T follicular helper cell (primary cell): ENCODE measurements at places on chromosomes 6 and 20.

DNA sequence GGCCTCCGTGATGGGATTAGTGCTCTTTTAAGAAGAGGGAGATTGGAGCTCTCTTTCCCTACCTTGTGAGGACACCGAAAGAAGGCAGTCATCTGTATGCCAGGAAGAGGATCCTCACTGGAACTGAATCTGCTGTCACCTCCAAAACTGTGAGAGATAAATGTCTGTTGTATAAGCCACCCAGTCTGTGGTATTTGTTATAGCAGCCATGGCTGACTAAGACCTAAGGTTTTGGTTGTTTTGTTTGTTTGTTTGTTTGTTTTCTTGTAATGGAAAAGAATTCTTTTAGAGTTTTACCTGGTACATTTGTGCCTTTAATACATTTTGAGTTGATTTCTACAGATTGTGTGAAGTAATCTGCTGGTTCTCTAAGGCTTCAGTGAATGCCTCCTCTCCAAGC lies 7.6 kb downstream of the RPP21 start:
- DNase-seq = no peak

DNA sequence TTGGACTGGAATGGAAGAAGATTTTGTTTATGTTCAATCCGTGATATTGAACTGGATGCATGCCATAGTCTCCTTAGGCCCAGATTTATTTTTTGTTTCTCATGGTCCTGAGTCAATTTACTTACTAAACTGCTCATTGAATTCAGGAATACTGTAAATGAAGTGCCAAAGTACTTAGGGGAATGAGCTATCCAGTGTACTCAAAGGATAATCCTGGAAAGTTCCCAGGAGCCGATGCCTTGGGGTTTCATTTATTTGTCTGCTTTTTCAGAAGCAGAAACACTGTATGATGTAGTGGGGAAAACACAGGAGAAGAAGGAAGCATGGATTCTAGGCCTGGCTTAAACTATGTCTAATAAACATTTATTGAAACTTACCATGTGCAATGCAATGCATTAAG lies 56.1 kb upstream of the THEMIS start:
- no peak for DNase-seq

GRCh38 chr20:4811661-4812181 lies 90.0 kb downstream of the PRND start:
- DNase-seq = peak; percentile 50

GRCh38 chr6:49606721-49607390 lies 29.8 kb downstream of the RHAG start:
- no peak for DNase-seq

DNA sequence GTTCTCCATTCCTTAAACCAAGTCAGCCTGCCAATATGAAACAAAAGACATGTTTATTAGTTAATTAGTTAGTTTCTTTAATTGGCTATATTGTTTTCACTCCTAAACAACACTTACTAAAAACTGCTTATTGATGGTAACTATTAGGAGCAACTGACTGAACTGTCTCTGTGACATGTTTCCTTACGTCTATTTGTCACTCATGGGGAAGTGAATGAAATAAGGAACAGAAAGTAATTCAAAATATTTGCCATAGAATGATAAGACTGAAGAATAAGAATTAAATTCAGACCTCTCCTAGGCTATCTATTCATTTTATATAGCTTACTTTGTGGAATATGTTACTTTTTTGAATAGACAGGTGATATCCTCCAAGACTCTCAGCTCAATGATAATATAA lies 217.2 kb downstream of the LAMA2 start:
- DNase-seq = no peak

DNA sequence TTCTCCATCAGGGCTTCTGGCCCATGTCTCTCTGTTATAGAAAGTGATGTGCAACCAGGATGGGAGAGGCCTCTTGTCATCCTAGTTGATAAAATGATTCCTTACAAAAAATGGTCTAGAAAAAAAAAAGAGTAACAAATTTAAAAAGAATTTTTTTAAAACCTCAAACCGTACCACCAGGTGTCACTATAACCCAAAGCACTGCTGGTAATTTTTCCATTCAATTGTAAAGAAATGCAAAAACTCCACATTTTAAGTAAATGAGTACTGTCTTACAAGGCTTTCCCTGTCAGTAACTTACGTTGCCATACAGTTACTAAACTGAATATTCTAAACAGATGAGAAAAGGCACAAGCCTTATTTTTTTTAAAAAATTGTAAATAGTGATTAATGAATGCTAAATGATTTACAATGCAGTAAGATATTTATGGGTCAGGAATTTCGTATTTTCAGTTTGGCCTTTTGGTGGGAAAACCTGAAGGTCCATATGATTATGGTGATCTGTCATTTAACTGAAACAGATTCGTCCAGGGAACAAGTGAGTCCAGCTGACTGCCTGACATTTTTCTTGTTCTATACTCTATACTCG lies 95.4 kb downstream of the OGFRL1 start:
- no peak for DNase-seq

- no peak for DNase-seq
These were observed 127.5 kb downstream of the EYA4 start for GRCh38 chr6:133368664-133369063.

DNA sequence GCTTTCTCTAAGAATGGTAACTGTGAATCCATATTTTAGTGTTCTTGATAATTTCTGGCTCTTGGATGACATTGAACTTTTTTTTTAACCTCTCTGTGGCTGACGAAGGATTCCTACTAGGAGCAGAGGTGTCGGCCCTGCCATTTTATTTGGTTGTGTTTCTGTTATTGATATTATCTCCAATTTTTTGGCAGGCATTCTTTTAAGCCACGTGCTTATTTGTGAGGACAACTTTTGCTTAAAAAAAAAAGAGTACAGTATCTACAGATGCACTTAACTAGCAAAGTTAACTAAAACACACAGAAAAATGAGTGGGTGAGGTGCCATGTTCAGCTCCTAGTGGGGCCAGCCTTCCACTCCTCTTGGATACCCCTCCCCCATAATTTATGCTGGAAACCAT lies 1.1 kb downstream of the FANCE start:
- no peak for DNase-seq

DNA sequence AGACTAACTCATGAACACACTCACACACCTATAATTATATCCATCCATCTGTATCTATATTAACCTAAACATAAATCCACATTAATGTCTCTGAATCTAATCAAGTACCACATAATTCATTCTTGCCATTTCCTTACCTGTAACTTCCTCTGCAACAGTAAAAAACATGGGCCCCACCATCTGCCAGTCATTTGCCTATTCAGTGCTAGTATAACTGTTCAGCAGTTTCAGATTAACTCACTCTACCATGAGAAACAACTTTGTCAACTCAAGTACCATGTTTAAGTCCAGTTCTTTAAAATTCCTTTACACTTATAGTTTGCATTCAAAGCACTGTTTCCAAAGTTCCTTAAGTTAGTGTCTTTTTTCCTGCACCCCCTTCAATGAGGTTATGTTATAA lies 68.8 kb downstream of the LAMP5 start:
- DNase-seq = no peak

GRCh38 chr6:31877125-31877650 lies 1.6 kb downstream of the SLC44A4 start:
- no peak for DNase-seq

DNA sequence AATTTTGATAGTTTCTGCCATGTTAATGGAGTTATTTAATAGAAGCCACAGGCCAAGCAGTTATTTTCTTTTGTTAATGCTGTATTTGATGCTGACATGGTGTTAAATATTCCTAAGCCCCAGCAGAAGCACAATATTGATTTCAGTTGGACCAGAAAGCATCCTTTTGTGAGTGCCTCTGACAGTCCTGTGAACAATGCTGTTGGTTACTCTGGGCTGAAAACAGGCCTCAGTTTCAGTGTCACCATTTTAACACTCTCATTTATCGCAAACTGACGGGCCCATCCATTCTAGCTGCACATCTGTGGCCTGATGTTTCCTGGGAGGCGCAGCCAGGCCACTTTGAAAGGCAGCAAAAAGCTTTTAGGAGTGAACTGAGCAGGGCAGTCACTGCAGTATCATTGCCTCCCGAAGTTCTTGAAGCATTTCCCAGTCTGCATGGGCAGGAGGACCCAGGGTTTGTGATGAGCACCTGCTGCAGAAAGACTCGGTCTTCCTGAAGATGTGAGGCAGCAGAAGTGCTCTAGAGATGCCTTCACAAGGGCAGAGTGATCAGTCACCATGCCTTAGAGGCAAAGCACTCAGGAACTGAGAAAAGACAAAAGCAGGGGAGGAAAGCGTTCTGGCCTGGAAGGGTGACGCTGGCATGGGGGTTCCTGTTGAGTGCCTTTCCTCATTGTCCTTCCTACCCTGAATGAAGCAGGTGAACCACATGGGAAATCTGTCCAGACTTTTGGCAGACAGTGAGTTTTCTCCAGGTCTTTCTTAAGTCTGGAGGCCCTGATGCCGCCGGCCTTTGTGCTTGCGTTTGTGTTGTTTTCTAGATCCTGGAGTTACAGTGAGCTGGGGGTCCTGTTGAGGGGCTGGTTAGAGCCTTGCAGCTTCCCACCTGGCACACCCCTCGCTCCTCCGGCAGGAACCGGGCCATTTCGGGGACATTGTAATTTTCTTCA lies 74.0 kb downstream of the ZDHHC14 start:
- DNase-seq = no peak

DNA sequence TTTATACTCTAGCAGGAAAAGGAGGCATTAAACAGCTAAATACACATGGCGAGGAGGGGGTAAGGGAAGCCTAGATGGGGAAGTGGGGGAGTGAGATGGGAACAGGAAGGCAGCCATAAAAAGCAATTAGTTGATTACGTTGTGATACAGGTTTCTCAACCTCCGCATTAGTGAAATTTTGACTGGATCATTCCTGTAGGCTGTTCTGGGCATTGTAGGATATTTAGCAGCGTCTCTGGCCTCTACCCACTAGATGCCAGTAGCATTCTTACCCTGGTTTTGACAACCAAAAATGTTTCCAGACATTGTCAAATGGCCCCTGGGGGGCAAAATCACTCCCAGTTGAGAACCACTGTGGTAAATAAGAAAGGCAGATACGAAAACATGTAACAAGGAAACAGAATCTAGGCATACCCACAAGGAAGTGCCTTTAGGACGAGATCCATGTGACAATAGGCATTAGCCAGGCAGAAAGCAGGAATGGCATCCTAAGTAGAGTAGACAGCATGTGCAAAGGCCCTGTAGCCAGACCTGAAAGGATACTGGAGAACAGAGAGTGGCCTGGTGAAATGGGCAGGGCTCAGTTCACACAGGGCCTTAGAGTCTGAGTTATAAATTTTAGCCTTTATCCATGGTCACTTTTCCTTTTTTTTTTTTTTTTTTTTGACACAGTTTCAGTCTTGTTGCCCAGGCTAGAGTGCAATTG lies 25.8 kb upstream of the PTPN1 start:
- DNase-seq = no peak

- no peak for DNase-seq
These were observed 97.6 kb downstream of the SCAF8 start for GRCh38 chr6:154830771-154831170.

GRCh38 chr6:33599413-33599938 lies 19.4 kb upstream of the BAK1 start:
- DNase-seq = no peak

- no peak for DNase-seq
These were observed 22.1 kb upstream of the FOXP4 start for GRCh38 chr6:41523915-41524633.

DNA sequence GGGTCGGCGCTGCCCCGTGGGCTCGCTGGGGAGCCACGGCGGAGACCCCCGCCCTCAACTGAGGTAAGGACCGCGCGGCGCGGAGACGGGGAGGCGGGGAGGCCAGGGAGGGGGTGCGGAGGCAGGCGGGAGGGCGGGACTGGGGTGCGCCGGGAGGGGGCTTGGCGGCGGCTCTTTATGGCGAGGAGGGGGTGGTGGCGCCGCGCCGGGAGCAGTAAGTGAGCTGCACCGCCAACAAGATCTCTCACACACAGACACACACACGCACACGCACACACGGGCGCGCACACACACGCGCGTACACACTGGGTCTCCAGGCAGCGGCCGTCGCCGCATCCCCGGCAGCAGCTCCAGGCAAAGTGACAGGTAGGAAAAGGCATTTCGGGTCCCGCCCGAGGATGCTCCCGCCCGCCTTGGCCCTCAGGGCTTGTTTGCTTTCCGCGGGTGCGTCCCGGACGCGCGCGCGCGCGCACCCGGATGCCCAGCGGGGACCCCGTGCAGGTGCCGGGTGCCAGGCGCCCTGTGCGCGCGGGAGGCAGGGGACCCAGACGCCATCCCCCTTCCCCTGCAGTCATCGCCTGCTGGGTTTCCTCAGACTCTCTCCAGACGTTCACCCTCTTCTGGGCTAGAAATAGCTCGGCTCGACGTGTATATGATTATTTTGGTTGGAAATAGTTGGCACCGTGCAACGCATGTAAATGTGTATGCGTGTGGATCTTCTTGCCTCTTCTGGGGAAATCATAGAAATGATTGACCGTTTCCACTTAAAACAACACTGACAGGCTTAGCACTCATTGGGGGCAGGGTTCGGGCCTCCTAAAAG lies at the start of gene PLCB4:
TSS of gene PLCB4 (plus strand) at position 247 of the 823 bp plus-strand sequence. CDS start 238,728 bp downstream, outside the sequence.
- DNase-seq = no peak

- no peak for DNase-seq
These were observed 14.6 kb downstream of the TFEB start for GRCh38 chr6:41720783-41721182.

GRCh38 chr6:169072127-169073042 lies 181.3 kb downstream of the THBS2 start:
- no peak for DNase-seq

DNA sequence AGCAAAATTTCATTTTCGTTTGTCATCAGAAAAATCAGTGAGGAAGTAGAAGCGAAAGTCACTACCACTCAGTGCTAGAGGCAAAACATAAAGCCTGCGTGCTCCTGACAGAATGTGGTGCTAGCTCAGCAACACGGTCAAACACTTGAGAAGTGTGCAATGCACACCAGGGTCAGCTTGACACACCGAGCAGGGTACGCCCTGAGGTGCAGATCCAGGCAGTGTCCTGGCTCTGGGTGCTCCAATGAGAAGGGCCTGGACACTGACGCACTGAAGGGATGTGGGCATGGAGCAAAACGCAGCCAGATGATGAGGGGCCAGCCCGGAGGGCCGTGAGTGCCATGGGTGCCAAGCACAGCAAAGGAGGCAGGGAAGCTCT lies 5.9 kb downstream of the RNASET2 start:
- DNase-seq = no peak

DNA sequence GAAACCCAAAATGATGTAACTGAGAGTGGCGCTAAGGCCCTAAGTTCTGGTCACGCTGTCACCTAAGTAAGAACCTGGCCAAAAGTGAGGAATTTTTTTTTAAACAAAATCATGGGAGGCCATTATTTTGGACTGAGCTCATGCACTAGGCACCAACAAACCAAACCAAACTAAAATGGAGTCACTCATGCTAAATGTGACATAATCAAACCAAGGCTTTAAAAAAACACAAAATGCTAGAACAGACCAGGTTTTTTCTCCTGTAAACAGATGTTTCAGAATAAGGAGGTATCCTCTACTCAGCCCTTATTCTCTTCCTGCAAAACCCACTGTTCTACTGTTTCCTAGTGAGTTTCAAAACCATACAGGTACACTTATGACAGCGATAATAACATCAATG lies 1.1 kb upstream of the C6orf89 start:
- no peak for DNase-seq

- DNase-seq = no peak
These were observed 640 bp downstream of the LRRN4 start for GRCh38 chr20:6053064-6053775.

GRCh38 chr20:38957235-38957876 lies 4.8 kb upstream of the DHX35 start:
- DNase-seq = no peak

GRCh38 chr20:34129518-34130162 lies 17.6 kb upstream of the EIF2S2 start:
- peak; percentile 38 for DNase-seq
